ENCODE measurements at places on chromosomes 3 and 15.

GRCh38 chr3:14178247-14179113, at the start of the genes LSM3 and XPC:
LSM3 (plus strand) TSS chr3:14178817; CDS start chr3:14178861, 44 bp downstream.
XPC (minus strand) TSS chr3:14178601; CDS start chr3:14178568, 33 bp downstream.
- peak; percentile 97 for DNase-seq

DNA sequence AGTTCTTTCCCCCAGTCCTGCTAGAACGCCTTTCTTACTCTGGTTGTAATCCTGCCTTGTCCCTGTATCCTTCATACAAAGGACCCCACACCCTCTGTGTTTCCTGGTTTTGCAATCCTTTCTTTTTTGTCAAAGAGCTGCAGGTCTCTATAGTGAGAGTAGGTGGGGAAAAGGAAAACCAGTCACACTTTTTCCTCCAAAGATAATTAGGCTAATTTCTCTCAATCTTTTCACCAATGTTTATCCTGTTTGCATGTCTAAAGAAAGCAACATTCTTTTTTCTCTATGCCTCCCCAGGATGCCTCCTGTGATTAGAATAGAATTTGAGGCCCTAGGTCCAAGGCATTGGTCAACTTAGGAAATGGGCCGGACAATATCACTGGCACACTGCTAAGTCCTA, 25.4 kb downstream of the SEMA6D start:
- DNase-seq: no peak

DNA sequence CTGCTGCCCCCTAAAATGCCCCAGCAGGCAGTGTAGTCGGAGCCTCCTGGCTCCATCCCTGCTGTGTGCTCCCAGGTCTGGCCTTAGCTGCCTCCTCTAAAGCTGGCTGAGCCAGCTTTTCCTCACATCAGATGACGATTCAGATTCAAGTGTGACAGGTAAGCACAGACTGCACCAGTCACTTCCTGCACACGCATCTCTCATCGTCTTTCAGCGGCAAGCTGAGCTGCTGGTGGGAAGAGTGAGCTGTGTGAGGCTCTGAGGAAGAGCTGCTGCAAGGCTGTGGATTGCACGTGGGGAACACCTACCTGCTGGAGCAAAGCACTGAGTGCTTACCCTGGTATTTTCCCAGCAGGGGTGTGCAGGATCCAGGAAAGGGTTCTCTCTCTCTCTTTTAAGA, 88.4 kb upstream of the RPL32 start:
- DNase-seq: no peak

- DNase-seq: no peak
Observed at GRCh38 chr15:92166751-92167405, 226.8 kb upstream of the ST8SIA2 start.

GRCh38 chr15:32888221-32888761, 170.5 kb downstream of the GREM1 start:
- no peak for DNase-seq

DNA sequence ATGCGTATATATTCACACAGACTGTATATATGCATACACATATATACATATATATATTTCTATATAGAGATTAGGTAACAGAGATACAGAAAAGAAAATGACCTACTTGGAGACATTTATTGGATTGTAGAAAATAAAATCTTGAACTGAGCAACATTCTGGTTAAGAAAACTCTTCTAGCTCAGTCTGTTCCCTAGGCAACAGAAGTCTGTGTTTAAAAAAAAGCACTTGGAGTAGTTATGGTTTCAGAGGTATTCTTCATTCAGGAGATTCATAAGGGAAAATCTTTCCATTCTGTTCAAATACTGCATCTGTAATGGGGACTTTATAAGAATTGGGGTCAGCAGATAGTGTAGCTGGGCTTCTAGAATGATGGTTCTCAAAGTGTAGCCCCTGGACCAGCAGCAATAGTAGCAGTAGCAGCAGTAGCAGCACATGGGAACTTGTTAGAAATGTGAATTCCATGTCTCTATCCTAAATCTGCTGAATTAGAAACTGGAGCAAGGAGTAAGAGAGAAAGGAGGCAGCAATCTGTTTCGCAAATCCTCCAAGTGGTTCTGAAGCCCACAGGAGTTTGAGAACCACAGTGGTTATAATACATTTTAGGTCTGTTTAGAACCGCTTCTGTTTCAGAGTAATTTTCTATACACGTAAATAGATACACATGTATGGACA, 112.8 kb upstream of the TMEM108 start:
- DNase-seq: no peak

DNA sequence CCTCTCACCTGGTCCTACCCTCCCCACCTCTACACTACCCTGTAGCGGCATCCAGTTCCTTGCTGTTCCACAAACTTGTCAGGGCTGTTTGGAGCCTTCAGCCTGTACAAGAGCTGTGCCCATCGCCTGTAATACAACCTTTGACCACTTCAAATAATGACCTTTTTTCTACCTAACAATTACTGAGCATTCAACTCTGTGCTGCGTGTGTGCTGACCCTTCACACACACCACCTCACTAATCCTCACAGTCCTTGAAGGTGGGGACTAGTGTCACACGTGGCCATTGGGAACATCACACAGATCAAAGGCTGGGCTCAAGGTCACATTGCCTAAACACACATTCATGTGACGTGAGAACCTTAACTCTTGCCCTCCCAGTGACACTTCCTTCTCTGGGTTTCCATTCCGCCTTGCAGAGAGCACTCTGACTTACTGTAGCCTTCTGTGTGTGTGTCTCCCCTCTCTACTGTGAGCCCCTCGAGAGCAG, 3.1 kb downstream of the C3orf20 start:
- no peak for DNase-seq

DNA sequence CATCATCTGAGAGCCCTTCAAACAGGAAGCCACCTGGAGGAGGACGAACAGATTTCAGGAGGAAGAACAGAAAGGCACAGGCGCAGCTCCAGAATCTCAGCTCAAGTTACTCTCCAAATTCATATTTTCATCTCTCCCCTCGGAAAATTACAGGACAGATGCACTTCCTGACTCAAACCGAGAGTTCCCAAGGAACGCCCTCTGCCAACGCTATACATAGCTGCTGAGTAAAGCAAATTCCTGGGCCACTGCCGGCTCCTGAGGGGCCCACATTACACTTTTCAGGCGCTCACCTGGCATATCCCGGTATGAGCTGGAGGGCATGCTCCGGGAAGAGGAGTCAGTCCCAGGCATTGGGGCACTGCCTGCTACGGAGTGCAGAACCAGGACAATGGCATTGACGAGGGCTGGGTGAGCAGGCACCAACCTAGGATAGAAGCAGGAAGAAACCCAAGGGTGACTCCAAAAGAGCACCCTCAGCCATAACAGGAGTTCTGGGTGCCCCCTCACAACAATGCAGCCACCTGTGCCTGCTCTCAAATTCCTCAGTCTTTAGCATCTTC, 11.2 kb downstream of the UBL7 start:
- no peak for DNase-seq

DNA sequence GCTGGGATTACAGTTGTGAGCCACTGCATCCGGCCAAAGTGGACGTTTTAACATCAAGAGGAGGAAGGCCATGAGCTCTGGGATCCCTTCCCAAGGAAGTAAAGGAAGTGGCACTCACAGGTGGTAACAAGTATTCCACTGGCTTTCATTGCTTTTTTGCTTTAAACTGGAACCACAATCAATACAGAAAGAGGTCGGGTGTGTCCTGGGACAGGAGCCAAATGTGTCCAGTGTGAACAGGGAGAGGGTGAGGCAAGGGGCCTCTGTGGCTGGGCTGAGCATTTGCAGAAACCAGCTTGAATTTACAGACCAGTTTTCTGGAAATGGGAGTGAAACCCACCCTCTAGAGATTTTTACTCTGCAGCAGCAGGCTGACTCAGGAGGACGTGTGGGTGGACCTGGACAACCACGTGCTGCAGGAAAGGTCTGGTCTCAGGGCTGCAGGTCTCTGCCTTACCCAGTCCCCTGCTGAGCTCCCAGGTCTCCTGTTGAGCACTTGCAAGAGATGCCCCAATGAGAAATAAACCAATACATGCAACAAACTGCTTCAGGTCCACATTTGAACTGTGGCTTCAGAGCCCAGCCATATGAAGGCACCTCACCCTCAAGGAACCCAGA, 42.8 kb upstream of the TMEM115 start:
- DNase-seq: no peak

DNA sequence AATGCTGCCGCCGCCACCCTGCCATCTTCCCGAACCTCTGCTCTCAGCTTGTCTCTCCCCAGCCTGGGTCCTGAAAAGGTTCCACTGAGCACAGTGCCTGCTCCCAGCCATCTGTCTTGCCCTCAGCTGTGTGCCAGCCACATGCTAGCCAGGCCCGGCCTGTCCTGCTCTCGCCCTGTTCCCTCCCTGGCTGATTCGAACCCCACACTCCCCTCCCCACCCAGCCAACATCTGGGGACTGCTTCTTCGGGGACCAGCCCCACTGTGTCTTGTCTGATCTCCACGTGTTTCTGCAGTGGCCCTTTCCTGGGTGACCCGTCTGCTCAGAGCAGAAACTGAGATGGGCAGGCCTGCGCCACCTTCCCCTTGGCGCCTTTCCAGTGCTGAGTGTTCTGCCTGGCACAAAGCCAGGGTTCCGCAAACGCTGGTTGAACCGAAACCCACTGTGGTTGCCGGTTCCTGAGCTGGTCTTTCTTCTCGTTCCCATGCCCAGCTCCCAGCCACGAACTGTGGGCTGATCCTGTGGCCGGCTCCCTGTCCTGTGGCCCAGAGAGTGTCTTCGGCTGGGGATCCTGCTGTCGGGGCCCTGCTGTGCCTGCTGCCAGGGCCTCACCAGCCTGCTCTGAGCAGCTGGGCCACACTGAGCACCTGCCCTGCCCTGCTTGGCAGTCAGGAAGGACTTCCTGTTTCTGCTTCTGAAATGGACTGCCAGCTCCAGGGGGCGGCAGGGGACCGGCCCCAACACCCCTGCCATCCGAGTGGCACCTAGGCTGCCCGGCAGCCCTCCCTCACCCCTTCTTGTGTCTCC, 62.7 kb upstream of the KLF13 start:
- DNase-seq: no peak

- DNase-seq: no peak
Observed at GRCh38 chr3:136255672-136256406, 5.7 kb downstream of the PCCB start.

DNA sequence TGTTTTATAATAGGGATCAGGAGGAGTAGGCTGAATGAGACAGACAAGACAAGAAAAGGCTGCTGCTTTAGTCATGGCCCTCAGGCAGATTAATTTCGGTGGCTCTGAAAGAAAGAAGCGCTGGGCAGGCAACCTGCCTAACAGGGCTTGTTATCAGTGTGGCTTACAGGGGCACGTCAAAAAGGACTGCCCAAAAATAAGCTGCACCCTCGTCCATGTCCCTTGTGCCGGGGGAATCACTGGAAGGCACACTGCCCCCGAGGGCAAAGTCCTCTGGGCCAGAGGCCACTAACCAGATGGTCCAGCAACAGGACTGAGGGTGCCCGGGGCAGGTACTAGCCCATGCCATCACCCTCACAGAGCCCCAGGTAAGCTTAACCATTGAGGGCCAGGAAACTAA, 188.5 kb downstream of the IGSF11 start:
- no peak for DNase-seq

DNA sequence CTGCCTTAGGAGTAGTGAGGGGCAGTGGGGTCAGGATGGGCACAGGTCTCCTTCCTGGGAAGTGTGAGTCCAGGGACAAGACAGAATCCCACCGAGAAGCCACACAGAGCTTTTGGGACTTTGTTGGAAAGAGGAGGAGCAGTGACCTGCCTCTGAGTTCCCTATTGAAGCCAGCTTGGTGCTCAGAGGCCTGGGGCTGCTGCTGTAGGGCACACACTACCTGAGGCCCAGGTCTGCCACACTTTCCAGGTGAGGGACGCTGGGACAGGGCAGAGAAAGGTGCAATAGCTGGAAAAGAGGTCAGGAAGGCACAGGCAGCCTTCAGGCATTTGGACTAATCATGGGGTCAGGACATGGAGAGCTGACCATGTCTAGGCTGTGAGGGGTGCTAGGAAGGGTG, 67.7 kb downstream of the SCN5A start:
- DNase-seq: no peak

DNA sequence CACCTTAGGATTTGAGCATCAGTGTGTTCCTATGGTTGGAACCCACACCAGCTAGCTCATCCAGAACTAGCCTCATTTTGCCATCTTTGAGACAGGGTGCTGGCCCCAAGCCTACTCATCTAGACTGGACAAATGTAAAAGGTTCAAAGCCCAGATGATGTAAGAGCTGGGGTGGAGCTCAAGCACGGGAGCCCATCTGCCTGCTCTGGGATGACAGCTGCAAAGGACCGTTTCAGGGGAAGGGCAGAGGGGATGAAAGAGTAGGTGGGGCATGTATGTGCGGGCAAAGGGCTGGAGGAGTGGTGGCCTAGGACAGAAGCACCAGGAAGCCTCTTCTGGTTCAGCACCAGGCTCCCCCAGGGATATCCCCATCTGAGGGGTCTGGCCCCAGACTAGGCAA, 15.8 kb downstream of the CLK3 start:
- DNase-seq: no peak

GRCh38 chr15:74159773-74160172, 13.7 kb upstream of the ISLR start:
- no peak for DNase-seq

DNA sequence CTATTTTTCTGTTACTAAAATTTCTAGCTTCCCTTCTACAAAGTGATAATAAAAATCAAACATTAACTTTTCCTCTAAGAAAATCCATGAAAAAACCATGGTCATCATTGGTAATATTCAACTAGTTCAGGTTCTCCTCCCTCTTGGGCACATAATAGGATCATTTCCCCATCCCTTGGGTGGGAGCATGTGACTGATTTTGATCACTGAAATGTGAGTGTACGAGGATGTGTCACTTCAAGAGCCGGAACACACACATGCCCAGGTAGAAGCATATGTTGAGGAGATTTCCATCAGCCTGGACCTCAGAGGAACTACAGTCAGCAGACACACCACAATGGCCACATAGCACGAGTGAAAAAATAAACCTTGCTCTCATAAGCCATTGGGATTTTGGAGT, 36.1 kb downstream of the AP3S2 start:
- DNase-seq: no peak

- no peak for DNase-seq
Observed at GRCh38 chr3:365268-365667, 168.7 kb downstream of the CHL1 start.

DNA sequence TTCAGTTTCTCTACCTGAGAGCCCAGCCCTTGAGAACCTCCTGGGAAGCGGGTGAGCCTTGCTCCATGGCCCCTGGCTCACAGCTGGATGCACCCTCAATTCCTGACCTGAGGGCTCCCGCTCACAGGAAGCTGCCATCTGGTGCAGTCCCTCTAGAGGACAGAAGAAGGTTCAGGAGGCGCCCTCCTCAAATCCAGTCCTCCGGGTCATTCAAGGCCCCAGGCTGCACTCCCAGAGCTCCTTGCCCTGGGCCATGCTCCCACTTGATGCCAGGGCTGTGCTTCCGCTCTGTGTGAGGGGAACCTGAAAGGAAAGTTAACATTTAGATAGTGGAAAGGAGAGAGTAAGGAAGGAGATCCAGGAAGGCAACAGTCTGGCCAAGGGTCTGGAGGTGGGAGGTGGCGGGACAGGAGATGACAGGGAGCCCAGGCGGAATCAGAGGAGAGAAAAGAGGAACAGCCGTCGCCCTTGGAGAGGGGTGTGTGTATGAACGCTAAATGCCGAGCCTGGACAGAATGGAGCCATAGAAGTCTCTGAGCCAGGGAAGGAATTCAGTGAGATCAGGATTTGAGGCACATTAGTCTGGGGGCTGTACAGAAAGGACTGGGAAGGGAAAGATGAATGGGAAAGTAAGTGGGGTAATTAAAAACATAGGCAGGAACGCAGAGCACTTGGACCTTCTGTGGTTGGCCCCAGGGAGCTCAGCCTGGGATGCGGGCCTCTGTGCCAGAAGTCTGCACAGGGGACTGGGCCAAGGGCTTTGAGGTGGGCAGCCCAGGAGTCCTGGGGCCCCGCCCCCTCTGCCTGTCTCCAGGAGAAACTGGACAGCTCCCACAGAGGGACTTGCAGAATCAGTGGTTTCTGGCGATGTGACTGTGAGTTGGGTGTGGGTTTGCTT, 26.1 kb downstream of the TBC1D21 start:
- DNase-seq: peak; percentile 34
